ENCODE measurements at places on chromosomes 16 and 17. TPM values are rescaled to one million over a fixed set of nuclear protein-coding genes. Genes with fewer than 3 reads are reported as not detected.

GRCh38 chr16:19532601-19533000 lies 8.9 kb downstream of the CCP110 start:
- no peak overlapping the region for H3K4me3 ChIP-seq
- H3K27ac ChIP-seq = no peak overlapping the region
- no peaks in the 10 kb centered on the region for H3K4me1 ChIP-seq
- peaks cover 20% of the 10 kb centered on the region for H3K36me3 ChIP-seq

ETV4 gene
- total RNA-seq = 61.9 TPM

CPD gene
- 44.7 TPM for total RNA-seq

- no peaks in the 10 kb centered on the region for H3K27me3 ChIP-seq
- no peak overlapping the region for H3K27ac ChIP-seq
- H3K4me3 ChIP-seq = no peak overlapping the region
Observed at GRCh38 chr16:790086-790485, 1.7 kb downstream of the CHTF18 start.
